ENCODE measurements at places on chromosomes 7 and 10.

- DNase-seq = no peak
Measured at GRCh38 chr7:159370-160270, 32.8 kb upstream of the FAM20C start.

DNA sequence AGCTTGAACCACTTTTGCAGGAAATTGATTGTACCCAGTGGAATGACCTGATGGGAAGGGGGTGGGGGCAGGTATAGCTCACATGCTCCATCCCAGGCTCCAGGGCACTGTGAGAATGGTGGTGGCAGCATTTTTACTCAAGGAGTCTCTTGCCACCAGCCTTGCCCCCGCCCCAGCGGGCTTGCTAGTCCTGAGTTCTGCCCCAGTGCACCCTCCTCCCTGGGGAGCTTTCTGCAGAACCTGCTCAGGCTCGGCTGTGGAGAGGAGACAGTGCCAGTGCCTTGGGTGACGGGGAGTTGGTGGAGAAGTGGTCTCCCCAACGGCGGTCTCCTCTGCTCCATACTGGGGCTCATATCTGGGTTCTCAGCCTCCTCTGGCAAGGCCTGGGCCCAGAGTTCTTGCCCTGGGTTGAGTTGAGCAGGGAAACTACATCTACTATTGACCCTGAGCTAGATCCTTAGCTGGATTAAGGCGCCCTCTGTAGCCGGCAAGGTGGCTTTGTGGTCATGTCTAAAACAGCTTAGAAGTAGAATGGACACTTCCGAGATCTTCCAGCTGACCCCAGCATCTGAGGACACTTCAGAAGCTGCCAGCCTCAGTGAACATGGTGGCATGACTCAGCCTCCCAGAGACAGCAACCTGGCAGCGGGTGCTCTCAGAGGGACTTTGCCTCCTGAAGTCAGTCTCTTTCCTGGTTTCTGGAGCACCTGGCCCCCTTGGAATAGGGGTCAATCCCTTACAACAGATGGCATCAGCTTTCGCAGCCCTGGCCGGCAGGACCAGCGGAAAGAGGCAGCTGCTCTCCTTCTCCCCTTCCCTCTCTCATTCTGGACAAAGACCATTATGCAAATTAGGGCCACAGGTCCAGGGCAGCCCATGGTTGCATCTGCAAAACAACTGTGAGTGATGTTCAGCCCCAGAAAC is 363.4 kb upstream of the MKI67 start:
- no peak for DNase-seq

- no peak for DNase-seq
Measured at GRCh38 chr10:128178302-128178958, 52.2 kb upstream of the MKI67 start.

DNA sequence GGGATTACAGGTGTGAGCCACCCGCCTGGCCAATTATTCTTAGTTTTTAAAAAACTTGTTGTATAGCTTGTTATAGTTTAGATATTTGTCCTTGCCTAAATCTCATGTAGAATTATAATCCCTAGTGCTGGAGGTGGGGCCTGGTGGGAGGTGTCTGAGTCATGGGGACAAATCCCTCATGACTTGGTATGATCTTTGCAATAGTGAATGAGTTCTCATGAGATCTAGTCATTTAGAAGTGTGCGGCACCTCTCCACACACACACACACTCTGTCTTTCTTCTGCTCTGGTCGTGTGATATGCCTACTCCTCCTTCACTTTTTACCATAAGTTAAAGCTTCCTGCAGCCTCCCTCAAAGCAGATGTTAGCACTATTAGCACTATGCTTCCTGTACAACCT is 37.2 kb downstream of the FAM149B1 start:
- no peak for DNase-seq

DNA sequence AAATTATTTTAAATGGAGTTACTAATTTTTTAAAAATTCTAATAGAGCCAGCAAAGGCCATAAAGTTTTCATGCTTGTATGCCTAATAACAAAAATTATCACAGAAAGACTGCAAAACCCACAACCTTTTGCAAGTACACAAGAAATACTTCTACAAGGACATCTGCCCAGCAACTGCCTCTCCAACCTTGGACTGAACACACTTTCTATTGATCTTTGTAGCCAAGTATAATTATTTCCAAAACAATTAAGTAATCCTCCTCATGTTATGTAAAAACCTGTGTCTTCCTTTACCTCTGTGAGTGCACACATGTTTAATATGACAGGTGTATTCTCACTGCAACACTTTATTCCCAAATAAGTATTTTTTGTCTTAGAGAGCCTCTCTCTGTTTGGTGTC is 16.6 kb upstream of the ACSM6 start:
- no peak for DNase-seq

DNA sequence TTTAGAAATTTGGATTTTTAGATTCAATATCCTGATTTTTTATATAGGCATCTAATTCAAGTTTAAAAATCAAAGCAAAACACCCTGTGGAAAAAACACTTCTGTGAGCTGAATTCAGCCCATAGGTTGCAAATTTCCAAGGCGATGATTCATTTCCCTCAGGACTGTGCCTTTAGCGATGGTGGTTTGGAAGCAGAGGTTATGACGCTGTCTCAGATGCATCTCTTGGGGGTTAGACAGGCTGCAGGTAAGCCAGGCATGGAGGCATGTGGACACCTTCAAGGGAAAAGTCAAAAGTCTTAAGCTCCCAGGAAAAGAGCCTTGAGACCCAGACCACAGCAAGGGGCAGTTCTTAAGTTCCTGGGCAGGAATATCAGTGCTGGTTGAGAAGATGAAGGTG is 9.5 kb upstream of the FRA10AC1 start:
- DNase-seq = no peak

GRCh38 chr10:30412901-30413300 is 21.1 kb upstream of the MAP3K8 start:
- no peak for DNase-seq

DNA sequence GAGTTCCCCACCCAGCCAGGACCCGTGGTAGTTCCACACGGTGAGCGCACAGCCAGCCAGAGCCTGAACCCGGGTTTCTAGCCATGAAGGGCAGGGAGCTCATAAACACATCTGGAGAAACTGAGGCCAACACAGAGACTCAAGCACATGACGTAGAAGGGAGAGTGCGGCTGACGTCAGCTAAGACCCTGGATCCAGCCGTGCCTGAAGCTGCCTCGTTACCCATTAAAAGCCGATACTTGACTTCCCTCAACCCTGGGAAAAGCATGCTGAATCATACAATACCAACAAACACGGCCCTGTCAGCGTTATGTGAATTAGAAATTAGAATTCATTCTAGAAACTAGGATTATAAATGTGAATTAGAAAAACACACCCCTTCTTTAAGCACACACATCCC is 65.2 kb upstream of the PDGFA start:
- DNase-seq = no peak

DNA sequence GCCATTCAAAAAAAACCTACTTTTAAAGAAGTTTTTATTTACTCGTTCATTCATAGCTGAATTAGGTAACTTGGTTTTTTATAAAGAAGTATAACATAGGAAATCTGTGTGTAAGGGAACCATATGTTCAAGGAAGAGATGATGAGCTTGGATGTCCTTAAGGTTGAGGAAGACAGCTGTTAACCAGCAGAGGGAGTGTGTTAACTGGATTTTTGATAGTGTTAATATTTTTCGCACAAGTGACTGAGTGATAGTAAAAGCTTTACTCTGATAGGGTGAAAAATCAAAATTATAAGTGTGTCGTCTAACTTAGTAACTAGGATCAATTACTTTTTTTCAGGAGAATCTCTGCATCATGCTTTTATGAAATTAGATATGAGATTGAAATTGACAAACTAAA is 134.7 kb downstream of the ARL5B start:
- no peak for DNase-seq
